Activated T-helper 2 cell treated with anti-CD3 and anti-CD28 coated beads, Interferon-gamma antibody, Interleukin-2, Interleukin-4, amounts not matched to agents 10 μg/mL and 5 μg/mL and 100 μg/mL, durations not matched to agents 14 hours and 24 hours and 36 hours (primary cell): ENCODE measurements at places on chromosomes 6 and 20.

GRCh38 chr20:15098351-15098750 lies 760.9 kb upstream of the FLRT3 start:
- DNase-seq = no peak

DNA sequence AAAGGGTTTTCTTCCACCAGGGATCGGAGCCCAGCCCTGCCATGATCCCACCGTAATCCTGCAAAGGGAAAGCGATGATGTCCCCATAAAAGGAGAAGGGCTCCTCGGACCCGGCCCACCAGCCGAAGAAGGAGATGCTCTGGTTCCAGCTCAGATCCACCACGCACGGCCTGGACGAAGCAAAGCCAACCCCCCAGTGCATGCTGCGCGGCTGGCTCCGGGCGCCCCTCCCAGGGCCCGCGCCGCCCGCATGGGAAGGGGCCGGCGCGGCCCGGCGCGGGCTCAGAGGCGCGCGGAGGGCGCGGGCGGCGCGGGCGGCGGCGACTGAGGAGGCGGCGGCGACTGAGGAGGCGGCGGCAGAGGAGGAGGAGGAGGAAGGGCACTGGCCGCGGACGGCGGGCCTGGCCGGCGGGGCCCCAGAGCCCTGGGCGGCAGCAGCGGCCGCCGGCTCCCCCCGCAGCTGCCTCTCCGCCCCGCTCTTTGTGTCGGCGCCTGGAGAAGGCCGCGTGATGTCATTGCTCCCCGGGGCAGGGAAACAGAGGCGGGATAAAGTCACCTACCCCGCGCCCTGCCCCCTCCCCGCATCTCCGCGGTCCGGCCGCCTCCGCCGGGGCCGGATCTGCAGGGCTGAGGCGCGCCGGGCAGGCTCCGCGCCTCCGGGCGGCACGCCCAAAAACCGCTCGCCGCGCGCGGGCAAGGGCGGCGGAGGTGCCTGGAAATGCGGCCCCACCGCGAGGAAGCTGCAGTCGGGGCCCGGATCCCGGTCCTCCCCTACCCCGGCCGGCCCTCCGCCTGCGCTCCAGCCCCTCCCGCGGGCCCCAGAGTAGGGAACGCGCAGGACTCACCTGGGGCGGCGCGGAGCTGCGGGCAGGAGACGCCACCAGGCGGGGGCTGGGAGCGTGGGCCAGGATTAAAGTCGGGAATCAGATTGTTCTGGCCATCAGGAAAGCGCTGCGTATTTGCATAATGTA lies at the start of gene FAXC:
Gene FAXC (minus strand): TSS at position 504 of the 971 bp plus-strand sequence. CDS start 302 bp downstream, at position 202.
- DNase-seq = peak; percentile 12

GRCh38 chr6:39347906-39348585 lies 25.5 kb upstream of the KCNK16 start:
- DNase-seq = peak; percentile 43

- no peak for DNase-seq
Observed at GRCh38 chr6:162467679-162468078, 259.9 kb downstream of the PRKN start.

- peak; percentile 63 for DNase-seq
Observed at GRCh38 chr6:166760288-166760687, 133.2 kb upstream of the RPS6KA2 start.

DNA sequence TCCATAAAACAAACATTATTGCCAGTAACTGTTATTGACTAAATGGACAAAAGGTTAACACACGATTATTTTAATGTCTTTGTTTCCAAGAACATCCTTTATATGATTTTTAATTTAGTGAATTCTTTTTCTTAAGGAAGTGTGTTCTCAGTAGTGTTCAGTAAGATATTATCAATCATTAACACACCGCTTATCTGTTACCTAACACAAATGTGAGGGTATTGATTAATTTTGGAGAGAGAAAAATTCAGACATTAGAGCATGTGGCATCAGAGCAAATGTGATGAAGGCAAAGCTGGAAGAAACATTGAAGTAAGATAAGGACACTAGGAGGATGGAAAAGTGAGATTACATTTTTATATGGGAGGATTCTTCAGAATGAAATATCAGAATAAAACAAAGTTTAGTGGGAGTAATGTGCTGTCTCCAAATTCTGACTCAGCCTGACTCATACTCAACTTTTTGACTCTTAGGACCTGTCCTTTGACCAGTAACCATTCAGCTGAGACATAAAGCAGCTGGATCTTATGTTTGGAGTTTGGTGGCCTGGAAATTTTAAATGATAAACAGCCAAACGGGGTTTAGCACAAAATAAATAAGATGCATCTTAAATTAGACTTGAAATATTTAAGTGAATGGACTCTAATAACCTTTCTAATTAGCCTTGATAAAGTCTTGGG lies 348.6 kb downstream of the CD109 start:
- DNase-seq = no peak

DNA sequence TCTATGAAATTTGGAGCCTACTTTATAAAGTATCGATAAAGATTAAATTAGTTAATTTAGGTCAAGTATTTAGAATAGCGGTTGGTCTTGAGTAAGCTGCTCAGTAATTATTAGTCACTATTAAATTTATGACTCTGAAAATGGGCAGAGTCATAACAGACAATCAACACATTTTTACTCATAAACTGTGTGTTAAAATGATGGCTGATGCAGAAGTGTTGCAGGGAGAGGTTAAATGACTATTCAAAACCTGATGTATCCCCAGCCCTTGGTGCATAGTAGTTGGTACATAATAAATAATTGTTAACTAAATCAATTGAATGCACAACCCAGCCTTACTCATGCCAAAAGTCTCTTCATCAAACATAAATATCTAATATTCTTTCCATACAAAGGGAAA lies 30.6 kb downstream of the HIVEP2 start:
- DNase-seq = no peak

DNA sequence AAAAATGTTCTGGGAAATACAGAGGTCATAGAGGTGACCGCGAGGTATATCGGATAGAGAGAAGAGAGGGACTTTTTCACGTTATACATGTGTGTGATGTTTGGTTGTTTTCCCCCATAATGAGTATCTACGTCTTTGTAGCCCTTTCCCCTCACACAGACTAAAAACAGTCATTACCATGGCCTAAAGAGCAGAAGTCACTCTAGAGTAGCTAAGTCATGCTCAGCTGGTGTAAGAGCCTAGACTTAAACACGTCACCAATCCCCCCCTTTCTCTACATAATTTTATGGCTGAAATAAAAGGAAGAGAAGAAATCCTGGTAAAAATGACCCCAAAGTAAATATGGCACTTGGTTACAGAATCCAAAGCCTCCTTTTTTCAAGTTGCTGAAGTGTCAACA lies 6.0 kb upstream of the BEND3 start:
- no peak for DNase-seq

GRCh38 chr6:65706436-65706835 lies 590 bp downstream of the EYS start:
- no peak for DNase-seq

- no peak for DNase-seq
Observed at GRCh38 chr6:169489563-169490245, 212.1 kb downstream of the WDR27 start.

GRCh38 chr6:1987640-1988039 lies 257.8 kb downstream of the GMDS start:
- no peak for DNase-seq

DNA sequence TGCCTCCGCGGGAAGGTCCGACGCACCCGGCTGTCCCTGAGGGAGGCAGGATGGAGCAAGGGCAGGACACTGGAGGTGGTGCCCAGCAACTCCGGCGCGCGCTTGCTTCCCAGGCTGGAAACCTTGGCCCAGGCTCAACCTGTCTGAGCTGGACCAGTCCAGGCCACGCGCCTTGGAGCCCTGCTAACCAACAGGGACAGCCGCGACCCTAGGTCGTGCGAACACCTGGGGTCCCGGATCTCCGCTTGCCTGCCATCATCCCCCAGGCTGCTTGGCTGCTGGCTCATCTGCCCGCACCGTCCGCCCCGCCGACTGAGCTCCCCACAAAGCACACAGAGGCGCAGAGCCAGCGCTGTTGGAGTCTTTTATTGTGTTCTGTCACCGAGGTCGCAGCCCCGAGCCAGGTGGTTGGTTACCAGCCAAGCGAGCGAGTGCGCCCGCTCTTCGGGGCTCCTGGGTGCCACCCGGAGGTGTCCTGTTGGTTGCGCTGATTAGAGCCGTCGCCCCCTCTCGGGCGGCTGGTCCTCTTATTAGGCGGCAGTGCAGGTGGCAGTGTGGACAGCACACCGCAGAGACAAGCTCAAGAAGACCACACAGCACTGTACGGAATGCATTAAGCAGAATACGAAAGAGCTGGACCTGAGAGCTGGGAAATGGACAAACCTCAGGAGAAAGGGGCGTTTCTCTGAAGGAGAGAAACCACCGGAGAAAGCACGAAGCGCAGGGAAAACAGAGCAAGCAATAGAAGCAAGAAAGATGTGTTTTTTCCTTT lies 3.8 kb downstream of the COL12A1 start:
- DNase-seq = no peak

- DNase-seq = no peak
Observed at GRCh38 chr6:37381579-37381978, 27.8 kb downstream of the RNF8 start.

DNA sequence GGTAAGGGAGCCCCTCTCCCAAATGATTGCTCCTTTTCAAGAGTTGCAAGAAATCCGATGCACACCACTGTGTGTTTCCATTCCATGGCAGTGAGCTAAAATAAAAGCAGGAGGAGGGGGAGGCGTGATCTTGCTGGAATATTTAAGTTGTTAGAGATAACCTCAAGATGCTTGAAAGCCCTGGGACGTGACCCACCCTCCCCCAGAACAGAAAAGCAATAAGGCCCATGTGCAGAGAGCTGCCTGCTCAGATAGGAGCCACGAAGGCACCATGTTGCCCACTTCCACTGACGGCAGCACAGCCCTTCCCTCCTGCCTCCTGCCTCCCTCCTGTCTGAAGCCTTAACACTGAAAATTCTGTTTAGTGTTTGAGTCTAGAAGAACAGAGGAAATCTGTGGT lies 432.6 kb upstream of the CDH4 start:
- DNase-seq = no peak

DNA sequence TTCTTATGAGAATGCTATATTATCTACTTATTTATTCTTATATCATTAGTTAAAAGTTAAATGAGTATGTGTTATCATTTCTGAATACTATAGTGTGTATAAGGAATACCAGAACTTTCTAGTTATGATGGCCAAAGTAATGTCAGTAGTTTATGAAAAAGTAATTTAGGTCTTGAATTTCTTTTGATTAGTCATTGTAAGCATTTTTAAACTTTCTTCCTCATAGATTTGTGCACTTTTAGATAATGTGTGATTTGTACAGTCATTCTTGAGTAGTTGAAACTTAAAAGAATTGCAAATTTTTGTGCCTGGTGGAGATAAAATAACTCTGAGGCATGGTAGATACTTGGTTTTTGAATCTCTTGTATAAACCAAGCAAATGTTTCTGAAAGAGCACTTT lies 311.3 kb downstream of the CDKAL1 start:
- DNase-seq = no peak

DNA sequence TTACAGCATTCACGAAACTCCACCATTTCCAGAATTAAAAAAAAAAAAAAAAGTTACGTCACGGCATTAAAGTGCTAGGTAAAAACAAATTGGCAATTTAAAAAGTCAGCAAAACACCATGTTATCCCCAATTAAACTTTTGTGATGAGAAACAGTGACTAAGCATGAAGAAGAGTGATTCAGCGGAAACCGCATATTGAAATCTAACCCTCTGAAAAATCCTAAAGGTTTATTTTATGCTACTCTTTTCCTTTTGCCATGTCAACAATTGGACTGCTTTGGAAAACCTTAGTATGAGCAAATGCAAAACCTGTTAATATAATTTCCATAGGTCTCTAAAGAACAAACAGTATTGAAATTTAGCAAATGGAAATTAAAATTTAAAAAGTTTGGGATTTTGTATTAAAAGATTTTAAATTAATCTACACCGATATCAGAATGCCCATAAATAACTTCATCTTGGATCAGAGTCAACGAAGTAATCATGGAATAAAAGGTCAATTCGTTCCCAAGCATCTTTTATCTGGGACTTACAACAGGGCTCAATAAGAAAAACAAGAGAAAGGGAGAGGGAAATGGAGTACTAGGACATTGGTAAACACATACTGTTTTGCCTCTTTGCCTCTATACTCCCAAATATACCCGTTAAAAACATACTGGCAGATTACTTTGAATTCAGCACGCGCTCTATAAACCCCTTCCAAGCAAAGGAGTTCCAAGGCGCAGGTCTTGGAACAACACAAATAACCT lies 1.1 kb downstream of the FBXO30 start:
- DNase-seq = no peak

DNA sequence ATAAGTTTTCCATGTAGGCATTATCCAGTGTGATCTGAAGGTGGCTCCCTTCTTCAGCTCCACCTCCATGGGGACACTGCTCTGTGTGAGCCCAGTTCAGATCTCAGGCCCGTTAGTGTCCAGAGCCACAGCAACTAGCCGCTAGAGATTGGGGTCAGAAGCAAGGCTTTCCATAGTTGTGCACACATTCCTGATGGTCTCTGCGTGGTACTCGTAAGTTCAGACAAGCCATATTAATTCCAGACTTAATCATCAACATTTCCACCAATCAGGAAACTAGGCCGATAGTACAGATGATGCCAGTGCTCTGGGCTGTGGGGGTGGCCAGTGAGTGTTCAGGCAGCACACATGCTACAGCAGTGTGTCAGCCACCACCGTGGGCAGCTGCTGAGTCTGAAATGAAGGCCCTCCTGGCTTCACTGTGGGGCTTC lies 17.5 kb upstream of the SYNCRIP start:
- DNase-seq = no peak

DNA sequence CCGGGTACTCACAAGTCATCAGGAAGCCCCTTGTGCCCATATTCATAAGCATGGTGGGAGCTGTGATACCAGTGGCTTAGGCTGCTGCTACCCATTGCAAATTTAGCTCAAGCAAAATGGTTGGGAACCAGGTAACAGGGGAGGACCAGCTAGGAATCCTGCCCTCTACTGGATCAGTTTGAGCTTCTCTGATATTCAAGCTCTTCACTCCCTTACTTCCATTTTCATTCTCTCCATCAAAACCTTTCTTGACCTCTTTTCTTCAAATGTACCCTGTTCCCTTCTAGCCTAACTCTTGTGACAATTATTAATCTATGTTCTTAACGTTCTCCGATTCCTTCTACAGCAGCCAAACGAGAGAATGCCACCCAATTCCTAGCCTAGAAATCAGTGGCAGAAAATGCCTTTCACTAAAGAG lies 9.7 kb downstream of the NOL7 start:
- DNase-seq = no peak

- no peak for DNase-seq
Observed at GRCh38 chr20:36084897-36085613, 69.5 kb upstream of the EPB41L1 start.
